ENCODE measurements at places on chromosomes 13 and 19.

- DNase-seq: no peak
Measured at GRCh38 chr13:63463782-63464610, 2048.3 kb upstream of the PCDH20 start.

DNA sequence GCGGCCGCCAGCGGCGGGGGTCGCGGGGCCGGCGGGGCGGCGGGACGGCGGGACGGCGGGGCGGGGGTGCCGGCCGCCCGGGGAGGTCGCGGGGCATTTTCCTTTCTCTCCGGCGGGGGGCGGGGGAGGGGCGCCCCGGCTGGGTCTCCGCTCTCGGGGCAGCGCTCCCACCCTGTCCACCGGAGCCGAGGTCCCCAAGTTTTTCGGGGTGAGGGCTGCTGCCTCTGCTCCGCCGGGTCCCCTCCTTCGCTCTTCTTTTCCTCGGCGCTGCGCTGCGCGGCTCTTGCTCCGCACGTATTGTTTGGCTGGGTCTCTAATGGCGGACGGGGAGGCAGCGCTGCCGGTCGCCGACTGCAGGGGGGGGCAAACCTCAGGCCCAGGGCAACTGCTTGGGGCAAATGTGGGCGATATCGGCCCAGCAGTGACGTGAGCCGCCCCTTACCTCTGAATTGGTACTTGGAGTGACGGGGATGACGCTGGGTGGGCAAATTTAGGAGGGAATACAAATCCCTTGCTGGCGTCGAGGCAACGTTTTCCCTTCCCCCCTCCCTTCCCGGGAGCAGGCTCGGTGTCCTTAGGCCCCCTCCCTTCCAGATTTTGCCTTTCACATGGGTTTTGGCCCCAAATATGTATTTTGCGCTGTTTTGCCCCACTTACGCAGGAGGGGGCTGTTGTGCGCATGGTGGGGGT lies 759 bp downstream of the ZMYM2 start:
- DNase-seq: peak; percentile 47

DNA sequence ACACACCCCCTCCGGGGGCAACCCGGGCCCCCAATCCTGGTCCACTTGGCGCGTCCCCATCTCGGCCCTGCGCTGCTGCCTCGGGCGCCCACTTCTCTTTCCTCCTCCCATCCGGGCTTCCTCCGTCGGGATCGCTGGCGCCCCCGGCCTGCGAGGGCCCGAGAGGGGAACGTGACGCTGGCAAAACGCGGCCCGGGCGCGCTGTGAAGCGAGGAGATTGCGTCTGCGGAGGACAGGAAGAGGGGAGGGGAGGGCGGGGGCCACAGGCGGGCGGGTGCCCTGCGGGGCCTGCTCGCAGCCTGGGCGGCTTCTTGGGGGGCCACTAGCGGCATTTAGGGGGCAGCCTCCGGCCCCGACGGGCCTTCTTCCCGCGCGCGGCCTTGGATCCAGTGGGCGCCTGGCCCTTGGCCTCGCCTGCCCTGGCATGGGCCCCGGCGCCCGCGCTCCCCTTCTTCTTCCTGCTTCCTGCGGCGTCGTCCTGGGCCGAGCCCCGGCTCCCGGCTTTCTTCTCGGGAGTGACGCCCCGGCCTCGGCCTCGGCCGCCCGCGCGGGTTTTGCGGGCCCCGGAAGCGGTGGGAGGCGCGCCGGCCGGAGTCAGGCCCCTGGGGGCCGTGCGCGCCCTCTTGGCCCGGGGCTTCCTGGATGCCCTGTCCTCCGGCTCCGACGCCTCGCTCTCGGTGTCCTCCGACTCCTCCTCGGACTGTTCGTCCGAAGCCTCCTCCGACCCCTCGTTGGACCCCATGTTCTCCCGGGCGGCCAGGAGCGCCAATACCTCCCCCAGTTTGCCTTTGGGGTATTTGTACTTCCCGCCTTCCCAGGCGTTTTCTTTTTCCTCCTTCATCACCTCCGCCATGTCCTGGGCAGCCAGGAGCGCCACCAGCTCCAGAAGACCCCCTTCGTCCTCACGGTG lies 2.2 kb downstream of the PNMA8B start:
- no peak for DNase-seq

GRCh38 chr13:31441800-31442510 lies 242.2 kb downstream of the B3GLCT start:
- DNase-seq: no peak

DNA sequence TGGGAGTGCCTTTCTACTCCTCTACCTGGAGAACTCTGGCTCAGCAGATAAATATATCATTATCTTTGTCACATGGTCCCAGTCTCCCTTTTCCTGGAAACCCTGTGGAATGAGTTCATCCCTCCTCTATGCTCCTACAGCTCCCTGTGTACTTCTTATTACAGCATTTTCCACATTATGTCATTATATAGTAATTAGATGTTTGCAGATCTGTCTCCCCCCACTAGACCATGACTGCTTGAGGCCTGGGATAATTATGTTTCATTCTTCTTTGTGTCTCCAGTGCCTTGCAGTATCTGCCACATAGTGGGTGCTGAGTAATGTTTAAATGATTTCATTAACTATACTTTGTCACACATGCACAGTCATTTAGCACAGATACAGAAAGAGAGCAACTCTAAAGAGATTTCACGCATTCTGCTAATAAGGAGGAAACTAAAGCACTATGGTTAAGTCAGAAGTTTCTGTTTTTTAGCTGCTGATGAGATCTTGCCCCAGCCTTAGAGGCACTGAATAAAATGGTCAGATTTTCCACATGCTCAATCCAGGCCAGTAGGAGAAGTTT lies 66.1 kb upstream of the DIAPH3 start:
- no peak for DNase-seq

Measured in NCI-H1092 (cell line).